Karpas-422 (cell line): ENCODE measurements at places on chromosomes 13 and 19. TPM values are rescaled to one million over a fixed set of nuclear protein-coding genes. Genes with fewer than 3 reads are reported as not detected.

DNA sequence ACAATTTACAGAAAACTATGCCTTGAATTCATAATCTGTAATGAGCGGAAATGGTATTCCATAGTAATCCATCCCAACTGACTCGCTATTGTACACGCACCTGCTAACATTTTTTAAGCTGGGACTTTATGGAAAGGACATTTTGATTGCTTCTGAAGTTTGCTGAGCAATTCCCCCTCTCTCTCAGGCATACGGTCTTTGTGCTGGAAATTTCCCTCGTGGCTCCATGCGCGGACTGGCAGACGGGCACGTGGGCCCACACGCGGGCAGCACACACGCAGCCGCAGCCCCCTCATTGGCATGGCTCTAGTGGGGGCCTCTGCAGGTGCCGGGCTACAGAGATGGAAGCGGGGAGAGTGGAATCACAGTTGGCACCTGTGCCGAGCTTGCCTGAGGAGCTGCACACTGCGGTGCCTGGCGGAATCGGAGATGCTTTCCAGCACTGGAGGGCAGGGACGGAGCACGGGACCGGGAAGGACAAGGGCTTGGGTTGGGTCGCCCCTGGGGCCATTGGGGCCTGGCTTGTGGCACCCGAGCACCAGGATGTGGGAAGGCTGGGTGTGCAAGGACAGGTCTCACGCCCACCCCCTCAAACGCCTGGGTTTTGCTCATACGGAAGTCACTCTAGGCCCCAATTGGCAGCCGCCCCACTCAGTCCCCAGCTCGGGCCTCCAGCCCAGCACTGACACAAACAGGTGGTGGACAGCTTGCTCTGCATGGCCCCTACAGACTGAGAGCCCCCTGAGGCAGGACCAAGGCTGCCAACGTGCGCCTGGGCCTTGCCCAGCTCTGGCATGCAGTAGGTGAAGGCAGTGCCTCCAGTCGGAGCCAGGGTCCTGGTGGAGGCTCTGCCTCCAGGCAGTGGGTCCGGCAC, 30.2 kb upstream of the CCNE1 start:
- H3K27me3 ChIP-seq, result no peaks in the 10 kb centered on the region
- no peaks in the 10 kb centered on the region for H3K4me1 ChIP-seq
- no peak overlapping the region for H3K27ac ChIP-seq
- no peaks in the 10 kb centered on the region for H3K36me3 ChIP-seq

DNA sequence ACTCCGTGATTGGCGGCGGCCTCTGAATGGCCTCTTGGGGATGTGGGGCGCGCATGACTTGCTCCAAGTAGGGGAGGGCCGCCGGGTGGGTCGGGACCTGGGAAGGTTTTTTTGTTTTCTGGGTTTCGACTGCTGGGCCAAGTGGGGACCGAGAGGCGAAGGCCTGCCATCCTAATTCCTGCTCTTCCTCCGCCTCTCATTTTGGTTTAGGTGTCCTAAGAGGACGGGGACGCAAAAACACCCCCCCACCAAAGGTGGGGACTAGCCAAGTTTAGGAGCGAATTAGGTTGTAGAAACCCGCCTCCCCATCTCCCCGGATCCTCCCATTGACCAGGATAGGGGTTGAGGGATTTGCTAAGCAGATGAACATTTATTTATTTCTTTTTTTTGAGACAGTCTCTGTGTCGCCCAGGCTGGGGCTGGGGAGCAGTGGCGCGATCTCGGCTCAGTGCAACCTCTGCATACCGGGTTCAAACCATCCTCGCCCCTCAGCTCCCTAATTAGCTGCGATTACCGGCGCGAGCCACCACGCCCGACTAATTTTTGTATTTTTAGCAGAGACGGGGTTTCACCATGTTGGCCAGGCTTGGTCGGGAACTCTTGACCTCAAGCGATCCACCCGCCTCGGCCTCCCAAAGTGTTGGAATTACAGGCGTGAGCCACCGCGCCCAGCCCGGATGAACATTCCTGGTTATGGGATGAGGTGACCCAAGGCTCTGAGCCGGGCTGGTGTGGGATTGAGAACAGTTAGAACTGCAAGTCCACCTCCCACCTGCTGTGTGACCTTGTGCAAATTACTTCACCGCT, 838 bp downstream of the PPP2R1A start:
- H3K27me3 ChIP-seq, result no peaks in the 10 kb centered on the region
- H3K36me3 ChIP-seq, result peaks cover 23% of the 10 kb centered on the region
- peak; percentile 77 for DNase-seq
- H3K4me3 ChIP-seq, result peak overlapping the region; percentile 86
- peaks cover 21% of the 10 kb centered on the region for H3K4me1 ChIP-seq
- peak overlapping the region; percentile 77 for H3K27ac ChIP-seq

DNA sequence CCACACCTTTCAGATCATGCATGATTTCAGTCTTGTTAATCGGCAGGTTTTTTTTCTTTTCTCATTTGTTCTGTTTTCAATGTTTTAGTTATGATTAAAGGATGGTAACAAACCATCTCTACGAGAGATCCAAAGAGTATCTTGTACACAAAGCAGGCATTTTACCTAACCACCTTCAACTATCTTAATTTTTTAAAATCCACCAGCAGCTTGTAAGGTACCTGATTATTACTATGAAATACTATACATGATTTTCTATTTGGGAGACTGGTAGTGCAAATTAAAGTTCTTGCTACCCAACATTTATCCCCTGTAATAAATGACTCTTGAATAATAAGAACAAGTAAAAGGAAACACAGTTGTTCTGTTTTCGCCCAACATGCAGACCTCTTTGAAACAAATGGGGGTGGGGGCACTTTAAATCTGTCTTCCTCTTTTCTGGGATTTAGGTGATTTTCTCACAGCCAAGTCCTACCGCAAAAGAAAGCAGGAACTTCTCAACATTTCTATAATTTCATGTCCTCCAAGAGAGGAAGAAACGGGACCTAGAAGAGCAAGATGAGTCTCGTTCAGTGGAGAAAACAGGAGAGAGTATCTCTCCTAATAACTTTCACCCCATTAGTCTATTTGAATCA, 3.6 kb downstream of the POU4F1 start:
- peaks cover 2% of the 10 kb centered on the region for H3K4me1 ChIP-seq
- H3K27ac ChIP-seq, result no peak overlapping the region
- no peak overlapping the region for H3K4me3 ChIP-seq
- DNase-seq, result no peak

DNA sequence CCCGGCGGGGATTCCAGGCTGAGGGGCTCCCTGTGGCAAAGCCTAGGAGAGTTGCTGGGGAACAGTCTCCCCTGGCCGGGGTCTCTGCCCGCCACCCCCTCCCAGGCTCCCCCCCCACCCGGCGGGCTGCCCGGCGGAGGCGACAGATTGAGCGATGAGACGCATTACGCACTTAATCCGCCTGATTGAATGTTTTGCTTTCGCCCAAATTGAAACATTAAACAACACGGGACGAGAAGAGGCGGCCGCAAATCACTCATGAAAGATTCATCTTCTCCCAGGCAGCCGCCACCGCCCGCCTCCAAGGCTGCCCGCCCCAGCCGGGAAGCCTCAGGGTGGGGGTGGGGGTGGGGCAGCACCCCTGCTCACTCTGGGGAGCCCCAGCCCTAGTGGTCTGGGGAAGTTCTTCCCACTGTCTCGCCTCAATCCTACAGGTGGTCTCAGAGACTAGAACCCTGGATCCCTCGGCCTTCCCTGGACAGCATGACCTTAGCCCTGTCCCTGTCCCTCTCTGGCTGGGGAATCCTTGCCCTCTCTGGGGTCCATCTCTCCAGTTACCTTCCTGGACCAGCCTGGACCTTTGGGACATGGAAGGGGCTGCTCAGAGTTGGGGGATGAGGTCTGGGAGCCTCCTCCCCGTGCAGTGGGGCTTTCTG, 7.6 kb upstream of the ERFL start:
- H3K36me3 ChIP-seq, result no peaks in the 10 kb centered on the region
- no peak overlapping the region for H3K27ac ChIP-seq
- H3K4me3 ChIP-seq, result no peak overlapping the region
- H3K4me1 ChIP-seq, result peaks cover 77% of the 10 kb centered on the region
- H3K27me3 ChIP-seq, result no peaks in the 10 kb centered on the region

GRCh38 chr19:31354316-31354715, 5.1 kb upstream of the TSHZ3 start:
- H3K4me1 ChIP-seq, result no peaks in the 10 kb centered on the region
- H3K4me3 ChIP-seq, result no peak overlapping the region
- no peak for DNase-seq
- H3K36me3 ChIP-seq, result no peaks in the 10 kb centered on the region
- no peaks in the 10 kb centered on the region for H3K27me3 ChIP-seq

- DNase-seq, result no peak
- no peaks in the 10 kb centered on the region for H3K27me3 ChIP-seq
- no peak overlapping the region for H3K27ac ChIP-seq
- H3K36me3 ChIP-seq, result no peaks in the 10 kb centered on the region
Measured at GRCh38 chr19:45008552-45008951, 7.3 kb downstream of the RELB start.

GRCh38 chr19:2302319-2303210, 5.4 kb downstream of the LINGO3 start:
- no peak for DNase-seq
- H3K27me3 ChIP-seq, result no peaks in the 10 kb centered on the region
- no peaks in the 10 kb centered on the region for H3K36me3 ChIP-seq
- no peaks in the 10 kb centered on the region for H3K4me1 ChIP-seq

Gene C2CD4C
- not detected in 2 replicates for total RNA-seq

Gene RUBCNL
- total RNA-seq, result 0.14 TPM in 1 of 2 replicates, not detected in the other

Gene CD22
- 454 and 602 TPM in 2 replicates for total RNA-seq

Gene ZNF415
- total RNA-seq, result 9.1 and 11.1 TPM in 2 replicates
